ENCODE measurements at places on chromosomes 2 and 18. TPM values are rescaled to one million over a fixed set of nuclear protein-coding genes. Genes with fewer than 3 reads are reported as not detected.

PTH2R gene
- total RNA-seq: 3.5 TPM

ASB18 gene
- not detected for total RNA-seq

- no peak overlapping the region for H3K27ac ChIP-seq
- no peak for DNase-seq
- peaks cover 3% of the 10 kb centered on the region for H3K36me3 ChIP-seq
- H3K4me1 ChIP-seq: peaks cover 14% of the 10 kb centered on the region
- no peak overlapping the region for H3K4me3 ChIP-seq
Observed at GRCh38 chr2:215738351-215738750, 275.0 kb downstream of the MREG start.

DNA sequence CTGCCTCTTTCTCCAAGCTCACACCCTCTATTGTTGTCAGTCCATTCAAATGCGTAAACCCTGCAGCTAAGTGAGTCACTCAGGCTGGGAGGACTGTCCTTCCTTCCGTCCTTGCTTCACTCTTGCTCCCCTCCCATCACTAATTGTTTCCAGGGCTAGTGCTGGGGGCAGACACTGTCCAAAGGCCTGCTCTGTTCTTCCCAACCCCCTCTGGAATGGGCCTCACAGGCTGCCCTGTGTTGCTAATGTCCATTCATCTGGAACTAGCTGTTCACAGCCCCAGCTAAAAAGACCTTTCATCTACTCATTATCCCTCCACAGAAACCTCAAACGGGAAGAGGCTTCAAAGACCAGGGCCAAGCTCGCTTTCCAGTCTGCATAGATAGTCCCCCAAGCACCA lies 31.9 kb upstream of the NRP2 start:
- no peak overlapping the region for H3K27ac ChIP-seq
- H3K4me3 ChIP-seq: no peak overlapping the region
- peaks cover 16% of the 10 kb centered on the region for H3K4me1 ChIP-seq
- DNase-seq: no peak
- peaks cover 14% of the 10 kb centered on the region for H3K27me3 ChIP-seq
- no peaks in the 10 kb centered on the region for H3K36me3 ChIP-seq

GRCh38 chr2:25301453-25302352 lies 40.0 kb downstream of the DNMT3A start:
- peaks cover 8% of the 10 kb centered on the region for H3K36me3 ChIP-seq
- no peak overlapping the region for H3K4me3 ChIP-seq
- H3K27me3 ChIP-seq: no peaks in the 10 kb centered on the region
- no peaks in the 10 kb centered on the region for H3K4me1 ChIP-seq
